ENCODE measurements at places on chromosomes 13 and 19.
A peak's percentile ranks its signal among the peaks of the same experiment; 100 is the strongest.

DNA sequence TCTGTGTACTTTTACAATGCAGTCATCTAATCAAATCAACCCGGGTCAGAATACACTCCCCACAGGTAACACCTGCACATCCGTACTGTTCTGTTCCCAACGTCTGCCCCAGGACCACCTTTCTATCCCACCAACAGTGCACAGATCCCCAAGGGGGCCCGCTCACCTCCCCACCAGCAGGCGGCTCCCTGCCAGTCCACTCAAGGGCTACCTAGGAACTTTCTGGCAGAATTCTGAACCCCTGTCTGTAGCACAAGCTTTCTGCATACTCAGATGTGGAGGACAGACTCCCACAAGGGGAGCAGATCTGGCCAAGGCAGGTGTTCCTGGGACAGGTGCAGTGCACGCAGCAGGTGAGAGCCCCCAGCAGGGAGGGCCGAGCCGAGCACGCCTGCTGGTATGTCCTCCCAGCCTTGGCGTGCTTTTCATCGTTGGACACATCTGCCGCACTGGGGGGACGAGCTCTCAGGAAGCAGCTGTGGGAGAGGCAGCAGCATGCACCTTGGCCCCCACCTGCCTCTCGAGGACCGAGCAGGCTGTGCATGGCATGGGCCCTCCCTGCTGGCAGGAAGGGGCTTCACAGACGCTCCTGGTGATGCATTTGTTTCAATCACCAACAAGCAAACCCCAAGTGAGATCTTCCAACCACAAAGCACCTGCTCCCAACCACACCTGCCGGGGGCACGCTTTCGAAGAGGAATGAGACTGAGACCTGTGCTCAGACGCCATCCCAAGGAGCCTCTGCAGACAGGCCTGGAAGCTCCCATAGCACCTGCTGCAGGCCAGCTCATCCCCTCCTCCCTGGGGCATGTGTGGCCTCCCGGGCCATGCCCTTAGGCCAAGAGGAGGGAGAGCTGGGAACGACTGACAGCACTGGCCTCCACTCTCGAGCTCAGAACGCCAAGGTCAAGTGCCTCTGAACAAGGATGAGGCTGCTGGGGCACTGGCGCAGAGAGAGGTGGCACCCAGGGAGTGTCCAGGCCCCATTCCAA, 35.9 kb downstream of the RAB20 start:
- no peak for DNase-seq

- no peak for DNase-seq
Observed at GRCh38 chr19:14370940-14371280, 10.3 kb upstream of the ADGRE5 start.

GRCh38 chr13:73107970-73108369, 49.2 kb downstream of the KLF5 start:
- DNase-seq = no peak

- peak; percentile 36 for DNase-seq
Observed at GRCh38 chr19:8654591-8655339, 24.3 kb downstream of the NFILZ start.

- DNase-seq = no peak
Observed at GRCh38 chr13:30303269-30303668, 4.1 kb downstream of the KATNAL1 start.

DNA sequence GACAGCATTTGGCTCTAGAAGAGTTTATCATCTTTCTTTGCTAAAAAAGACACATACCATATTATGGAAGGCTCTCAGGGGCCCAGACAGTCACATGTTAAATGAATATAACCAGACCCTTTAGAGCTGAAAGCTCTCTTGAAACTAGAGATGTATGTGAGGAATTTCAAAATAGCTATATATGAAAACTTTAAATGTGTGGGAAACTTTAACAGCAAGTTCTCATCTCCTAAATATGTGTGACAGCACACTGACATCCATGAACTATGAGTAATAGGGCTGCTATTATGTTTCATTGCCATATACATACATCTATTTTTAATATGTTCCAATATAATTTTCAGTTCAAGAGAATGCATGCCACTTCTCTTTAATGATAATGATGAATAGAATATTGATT, 509.5 kb downstream of the GPC6 start:
- DNase-seq = peak; percentile 51

GRCh38 chr13:106362707-106363106, 172.8 kb downstream of the EFNB2 start:
- DNase-seq = no peak

GRCh38 chr19:27796540-27796939, 1416.4 kb downstream of the UQCRFS1 start:
- DNase-seq = no peak

DNA sequence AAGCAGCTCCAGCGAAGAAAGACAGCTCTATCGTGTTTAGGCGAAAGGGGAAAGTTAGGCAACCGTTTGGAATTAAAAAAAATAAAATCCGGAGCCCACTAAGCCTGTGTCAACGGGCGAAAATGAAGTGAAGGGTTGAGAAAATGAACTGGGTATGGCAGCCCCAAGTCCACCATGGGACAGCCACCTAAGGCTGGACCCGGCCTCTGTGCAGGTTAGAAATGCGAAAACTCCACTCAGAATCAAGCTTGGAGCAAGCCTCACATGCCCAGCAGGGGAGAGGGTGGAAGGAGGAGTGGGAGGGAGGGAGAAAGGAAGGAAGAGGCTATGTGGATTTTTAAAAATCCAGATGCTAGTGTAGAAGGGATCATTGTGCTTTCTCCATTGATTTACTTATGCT, 101.2 kb downstream of the IRS2 start:
- no peak for DNase-seq

DNA sequence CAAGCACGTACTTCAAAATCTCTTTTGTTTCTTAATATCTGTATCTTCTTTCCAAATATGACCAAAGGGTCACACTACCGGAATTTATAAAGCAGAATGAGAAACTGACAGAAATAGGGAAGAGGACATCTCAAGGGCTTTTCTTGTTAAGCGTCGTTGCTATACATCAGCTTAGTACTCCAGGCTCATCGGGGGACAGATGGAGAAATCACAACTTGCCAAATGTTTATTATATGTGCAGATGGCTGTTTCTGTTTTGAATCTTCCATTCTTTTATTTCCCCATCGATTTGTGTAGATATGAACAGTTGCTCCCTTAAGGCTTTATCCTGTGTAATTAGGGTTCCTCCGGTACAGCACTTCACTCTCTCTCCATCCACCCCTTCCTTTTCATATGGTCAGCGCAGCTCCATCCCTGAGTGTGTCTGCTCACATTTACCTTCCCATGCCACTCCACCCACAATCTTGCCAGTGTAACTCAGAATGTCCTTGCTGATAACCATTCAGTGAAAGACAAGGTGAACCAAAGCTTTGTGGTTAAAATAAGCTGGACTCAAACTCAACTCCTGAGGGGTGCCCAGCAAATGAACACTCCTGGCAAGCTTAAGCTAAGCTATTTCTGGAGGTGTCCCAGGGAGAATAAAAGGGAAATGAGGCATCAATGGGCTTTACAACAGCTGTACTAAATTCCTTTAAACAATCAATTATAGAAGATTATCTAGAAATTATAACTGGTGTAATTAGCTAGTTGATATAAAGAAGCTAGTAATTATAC, 51.3 kb downstream of the TBC1D4 start:
- DNase-seq = no peak

DNA sequence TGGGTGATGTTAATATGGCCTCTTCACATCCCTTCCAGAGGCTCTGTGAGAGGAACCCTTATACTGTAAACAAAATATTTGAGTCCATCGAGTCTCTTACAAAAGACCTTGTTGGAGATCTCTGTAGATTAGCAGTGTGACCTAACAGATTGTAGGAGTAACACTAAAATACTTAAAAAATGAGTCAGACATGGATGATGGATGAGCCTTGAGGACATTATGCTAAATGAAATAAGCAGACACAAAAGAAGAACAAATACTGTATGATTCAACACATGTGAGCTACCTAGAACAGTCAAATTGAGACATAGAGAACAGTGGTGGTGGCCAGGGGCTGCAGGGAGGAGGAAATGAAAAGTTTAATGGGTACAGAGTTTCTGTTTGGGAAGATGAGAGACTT, 152.2 kb upstream of the UBL3 start:
- peak; percentile 90 for DNase-seq

DNA sequence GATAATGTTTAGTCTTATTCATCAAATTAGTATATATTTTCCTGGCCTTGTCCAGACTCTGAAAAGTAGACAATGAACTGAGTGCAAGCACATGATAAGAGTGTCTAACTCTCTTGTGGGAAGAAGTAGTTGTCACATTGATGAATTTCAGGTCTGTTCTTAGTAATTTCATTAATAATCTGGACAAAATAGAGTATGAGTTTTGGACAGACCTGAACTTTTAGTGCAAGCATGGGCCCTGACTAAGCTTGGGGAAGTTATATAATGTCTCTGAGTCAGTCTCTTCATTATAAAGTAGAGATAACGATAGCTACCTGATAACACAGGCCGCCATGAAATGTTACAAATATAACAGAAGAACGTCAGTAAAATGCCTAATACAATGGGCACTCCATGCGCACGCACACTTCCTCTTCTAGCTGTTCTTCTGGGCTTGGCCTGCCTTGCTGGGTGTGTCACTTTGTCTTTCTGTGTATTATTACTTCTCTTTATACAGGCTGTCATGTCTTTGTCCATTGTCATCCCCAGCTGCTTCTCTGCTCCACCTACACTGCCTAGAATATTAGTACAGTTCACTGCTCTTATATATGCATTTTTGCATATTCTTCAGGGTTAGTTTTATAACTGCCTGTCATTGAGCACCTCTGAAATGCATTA, 129.1 kb upstream of the HTR2A start:
- DNase-seq = no peak

DNA sequence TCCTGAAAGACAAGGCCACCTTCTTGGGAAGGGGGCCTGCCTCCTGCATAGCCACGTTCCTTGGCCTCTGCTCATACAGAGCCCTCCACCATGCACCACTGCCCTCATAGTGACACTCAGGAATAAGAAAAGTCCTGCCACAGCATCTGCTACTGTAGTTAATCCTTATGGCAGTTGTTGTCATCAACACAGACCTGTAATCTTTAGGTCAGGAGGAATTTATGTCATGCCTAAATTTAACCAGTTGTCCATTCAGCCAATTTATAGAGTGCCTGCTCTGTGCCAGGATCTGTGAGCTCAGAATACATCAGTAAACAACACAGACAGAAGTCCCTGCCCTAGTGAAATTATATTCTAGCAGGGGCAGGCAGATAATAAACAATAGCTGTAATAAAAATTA, 44.4 kb downstream of the FAM124A start:
- no peak for DNase-seq

- no peak for DNase-seq
Observed at GRCh38 chr19:3604987-3605343, 1.7 kb downstream of the TBXA2R start.

DNA sequence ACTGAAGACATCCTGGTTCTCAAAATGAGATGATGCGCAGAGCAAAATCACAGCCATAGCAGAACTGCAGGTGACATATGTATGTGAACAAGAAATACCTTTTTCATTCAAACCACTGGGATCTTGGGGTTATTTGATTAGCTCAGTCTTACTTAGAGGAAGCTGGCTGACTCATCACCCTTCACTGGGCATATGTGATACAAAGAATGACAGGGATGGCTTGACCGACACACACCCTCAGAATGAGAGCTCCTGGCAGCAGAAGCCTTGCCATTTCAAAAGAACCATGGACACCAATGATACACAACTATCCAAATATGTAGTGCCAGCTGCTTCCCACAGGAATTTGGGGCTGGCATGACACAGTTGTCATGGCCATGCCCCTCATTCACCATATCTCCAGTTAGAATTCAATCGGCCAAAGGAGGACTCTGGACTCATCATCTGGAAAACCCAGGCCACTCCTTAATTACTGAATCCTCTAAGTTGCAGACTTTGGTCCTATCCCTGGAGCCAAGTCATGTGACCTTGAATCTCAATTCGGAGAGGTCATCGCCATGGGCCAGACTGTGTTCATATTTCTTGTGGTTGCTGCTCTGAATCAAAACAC, 115.8 kb downstream of the KATNAL1 start:
- peak; percentile 38 for DNase-seq

- no peak for DNase-seq
Observed at GRCh38 chr13:99352351-99353245, 45.4 kb upstream of the GPR183 start.

DNA sequence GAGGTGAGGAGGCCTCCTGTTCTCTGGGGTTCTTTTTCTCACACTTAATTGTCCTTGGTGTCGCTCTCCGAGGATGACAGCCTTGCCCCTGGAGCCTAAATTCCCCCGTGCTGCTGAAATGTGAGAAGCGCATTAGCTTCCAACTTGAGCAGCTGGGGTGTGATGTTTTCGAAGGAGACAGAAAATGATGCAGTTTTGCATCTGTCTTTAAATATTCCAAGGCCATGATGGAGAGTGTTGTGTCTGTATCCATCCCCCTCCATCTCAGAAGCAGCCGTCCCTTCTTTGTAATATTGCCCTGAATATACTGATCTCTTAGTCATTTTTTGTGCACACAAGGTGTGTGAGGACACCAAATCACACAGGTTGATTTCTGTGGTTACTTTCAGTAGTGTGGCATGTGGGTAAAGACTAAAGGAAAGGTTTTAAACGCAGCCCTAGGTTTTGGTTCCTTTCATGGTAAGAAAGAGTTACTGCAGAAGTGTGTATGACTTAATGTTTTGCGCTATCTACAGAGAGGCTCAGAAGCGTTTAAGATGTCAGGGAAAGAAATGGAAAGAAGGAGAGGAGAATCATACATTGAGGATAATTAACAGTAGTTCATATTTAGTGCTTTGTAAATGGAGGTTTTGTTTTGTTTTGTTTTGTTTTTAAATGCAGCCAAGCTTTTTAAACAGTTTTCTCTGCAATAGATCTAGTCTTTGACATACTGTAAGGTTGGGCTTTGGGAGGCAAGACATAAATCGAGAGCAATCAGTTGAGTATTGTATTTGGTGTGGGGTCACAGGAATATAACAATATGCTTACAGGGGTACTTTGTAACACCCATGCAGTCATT, 1.6 kb downstream of the NBEA start:
- DNase-seq = no peak
